ENCODE measurements at places on chromosomes 6 and 20.

GRCh38 chr6:46410334-46410953, 80.8 kb downstream of the RCAN2 start:
- peak; percentile 30 for DNase-seq

- DNase-seq, result peak; percentile 67
Measured at GRCh38 chr20:63101781-63102720, 95.3 kb upstream of the BHLHE23 start.

- no peak for DNase-seq
Measured at GRCh38 chr6:52746213-52746612, 17.1 kb downstream of the GSTA2 start.

GRCh38 chr6:70415247-70415646, 1.9 kb downstream of the FAM135A start:
- DNase-seq, result no peak

DNA sequence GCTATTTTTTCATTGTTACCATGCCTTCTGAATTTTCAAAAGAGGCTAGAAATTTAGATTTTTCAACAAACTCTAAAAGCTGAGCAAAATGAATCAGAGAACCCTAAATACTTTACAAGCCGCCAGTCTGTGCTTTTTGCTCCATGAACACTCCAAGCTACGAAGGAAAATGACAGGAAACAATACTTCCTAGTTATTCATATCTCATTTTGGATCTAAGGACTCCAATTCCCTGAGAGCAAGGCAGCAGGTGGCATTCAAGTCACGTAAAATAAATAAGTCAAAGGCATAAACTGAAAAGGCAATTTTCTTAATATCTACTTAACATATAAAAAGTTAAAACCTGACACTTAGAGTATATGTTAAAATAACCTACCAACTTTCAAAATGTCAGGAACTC, 50.6 kb downstream of the PDSS2 start:
- no peak for DNase-seq

DNA sequence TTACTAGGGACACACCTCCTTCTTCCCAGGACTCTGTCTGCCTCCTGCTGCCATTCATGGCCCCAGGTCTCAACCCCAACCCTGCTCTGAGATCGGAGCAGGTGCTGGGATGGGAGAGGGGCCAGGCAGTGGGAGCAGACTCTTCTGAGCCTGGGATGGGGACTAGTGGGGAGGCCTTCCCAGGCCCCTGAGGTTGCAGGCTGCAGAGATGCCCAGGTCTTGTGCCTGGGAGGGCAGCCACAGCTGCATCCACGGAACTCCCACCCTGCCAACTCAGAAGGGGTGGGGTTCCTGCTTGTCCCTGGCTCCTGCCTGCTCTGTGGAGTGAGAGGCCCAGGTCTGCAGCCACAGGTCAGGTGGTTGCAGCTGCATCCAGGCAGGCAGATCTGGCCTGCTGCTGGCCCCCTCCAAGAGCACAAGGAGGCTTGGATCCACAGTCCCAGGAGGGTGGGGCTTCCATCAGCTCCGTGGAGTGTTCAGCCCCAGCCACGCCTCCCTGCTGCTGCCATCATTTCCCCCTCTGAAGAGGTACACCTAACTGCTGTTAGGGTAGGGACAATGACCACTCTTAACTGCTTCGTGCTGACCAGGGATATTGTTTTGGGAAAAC, 2.9 kb upstream of the SLC22A1 start:
- DNase-seq, result no peak

DNA sequence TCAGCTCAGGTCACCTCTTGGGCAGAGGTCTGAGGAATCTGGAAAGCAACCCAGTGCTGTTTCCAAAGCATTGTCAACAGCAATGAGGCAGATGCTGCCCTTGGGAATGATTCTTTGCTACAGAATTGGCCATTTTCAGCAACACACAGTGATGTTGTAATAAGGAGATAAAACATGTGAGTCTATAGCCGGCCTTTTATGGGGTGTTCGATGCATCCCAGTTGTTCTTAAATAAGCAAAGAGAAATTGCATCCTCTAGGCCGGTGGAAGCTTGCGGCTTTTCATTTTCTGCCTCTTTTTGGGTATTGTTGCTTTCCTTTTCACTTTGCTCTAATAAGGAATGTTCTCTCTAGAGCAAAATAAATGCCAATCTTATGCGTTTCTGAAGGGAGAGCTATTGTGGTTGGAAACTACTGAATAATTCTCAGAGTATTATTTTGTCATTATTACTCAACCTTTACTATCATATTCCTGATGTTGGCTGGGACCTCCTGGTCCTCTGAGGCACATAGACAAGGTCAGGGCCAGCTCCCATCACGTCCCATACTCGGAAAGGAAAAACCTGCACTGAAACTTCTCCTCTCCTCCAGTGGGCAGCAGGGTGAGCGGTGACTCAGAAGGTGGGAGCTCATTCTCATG, 214.2 kb downstream of the CDH26 start:
- DNase-seq, result no peak

DNA sequence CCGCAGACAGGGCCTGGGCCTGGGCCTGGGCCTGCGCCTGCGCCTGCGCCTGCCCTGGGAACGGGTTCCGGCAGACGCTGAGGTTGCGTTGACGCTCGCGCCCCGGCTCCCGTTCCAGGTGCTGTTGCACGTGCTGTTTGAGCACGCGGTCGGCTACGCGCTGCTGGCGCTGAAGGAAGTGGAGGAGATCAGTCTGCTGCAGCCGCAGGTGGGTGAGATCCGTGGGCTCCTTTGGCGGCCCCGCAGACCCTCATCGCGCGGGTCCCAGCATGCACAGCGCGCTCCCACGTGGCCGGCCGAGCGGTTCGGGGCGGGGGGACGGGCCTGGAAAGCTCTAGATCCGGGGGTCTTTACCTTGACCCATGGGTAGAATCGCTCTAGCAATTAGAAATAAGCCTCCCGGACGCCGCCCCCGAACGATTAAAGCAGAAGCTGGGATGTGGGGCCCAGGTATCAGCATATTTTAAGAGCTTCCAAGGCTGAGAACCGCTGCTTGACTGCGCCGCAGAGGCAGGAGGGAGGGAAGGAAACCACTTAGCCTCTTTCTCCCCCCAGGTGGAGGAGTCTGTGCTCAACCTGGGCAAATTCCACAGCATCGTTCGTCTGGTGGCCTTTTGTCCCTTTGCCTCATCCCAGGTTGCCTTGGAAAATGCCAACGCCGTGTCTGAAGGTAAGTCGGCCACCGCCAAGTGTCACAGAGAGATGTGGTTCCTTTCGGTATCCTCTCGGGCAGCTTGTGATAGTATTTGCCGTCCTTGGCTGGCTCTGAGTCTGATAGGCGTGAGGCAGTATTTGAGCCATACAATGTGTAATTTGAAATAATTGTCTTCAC, 508 bp downstream of the NOP56 start:
- peak; percentile 55 for DNase-seq

DNA sequence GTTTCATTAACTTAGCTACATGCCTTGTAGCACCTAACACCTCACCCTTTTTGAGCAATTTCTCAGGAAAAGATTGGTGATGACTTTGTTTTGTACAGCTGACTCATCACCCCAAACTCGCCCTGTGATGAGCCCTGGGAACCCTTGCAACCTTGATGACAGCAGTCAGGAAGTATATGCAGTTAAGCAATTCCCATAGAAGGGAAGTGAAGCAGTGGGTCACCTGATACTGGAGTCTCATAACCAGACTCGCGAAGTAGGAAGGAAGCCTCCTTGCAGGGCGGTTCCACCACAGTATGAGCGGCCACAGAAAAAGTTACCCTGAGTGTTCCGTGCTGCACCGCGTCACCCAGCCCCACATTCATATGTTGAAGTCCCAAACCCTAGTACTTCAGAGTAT, 82.0 kb upstream of the EDN1 start:
- no peak for DNase-seq

DNA sequence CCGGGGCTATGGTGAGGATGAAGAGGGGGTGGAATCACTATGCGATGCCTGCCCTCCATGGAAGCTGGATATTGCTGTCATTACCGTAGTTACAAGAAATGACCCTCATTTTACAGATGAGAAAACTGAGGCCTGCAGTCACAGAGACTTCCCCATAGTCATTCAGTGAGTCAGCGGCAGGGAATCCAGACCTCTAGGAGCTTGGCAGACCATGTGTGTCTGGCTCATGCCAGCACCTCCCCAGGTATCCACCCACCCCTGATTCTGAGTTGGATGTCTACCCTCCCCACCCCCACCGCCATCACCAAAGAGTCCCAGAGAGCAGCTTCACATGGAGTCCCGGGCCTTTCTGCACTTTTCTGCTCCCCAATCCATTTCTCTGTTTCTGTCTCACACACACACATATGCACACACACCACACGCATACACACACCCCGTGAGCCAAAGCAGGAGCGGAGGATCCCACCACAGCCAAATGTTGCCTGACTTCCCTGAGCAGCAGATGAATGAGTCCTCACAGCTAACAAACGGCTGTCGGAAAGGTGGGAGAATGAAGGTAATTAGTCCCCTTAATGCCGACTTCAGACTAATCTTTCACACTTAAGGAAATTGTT, 24.8 kb downstream of the CDH22 start:
- no peak for DNase-seq

- DNase-seq, result no peak
Measured at GRCh38 chr20:20487811-20488210, 119.9 kb downstream of the INSM1 start.

DNA sequence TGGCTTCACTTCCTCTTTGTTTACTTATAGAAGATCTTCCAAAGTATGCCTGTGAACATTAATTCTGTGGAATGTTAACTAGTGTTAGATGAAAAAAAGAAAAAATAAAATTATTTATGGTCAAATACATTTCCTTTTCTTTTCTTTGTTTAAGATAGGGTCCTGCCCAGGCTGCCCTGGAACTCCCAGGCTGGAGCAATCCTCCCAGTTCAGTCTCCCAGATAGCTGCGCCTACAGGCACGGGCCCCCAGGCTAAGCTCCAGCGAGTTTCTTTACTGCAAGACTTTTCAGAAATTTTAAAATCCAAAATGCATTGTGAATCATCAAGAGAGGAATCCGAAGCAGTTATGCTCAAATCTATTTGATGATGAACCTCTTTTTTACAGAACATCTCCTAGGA, 39.3 kb upstream of the IL20RA start:
- DNase-seq, result no peak

- DNase-seq, result no peak
Measured at GRCh38 chr20:6697228-6697972, 70.1 kb upstream of the BMP2 start.

DNA sequence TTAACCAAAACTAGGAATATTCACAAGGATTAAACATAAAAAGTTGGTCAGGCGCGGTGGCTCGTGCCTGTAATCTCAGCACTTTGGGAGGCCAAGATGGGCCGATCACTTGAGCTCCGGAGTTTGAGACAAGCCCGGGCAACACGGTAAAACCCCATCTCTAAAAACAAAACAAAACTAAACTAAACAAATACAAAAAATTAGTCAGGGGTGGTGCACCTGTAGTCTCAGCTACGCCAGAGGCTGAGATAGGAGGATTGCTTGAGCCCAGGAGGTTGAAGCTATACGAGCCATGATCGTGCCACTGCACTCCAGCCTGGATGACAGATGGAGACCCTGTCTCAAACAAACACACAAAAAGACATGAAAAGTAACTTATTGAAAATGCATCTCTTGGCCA, 3.2 kb downstream of the PSORS1C2 start:
- no peak for DNase-seq

GRCh38 chr6:22880686-22881433, 311.5 kb downstream of the HDGFL1 start:
- no peak for DNase-seq

DNA sequence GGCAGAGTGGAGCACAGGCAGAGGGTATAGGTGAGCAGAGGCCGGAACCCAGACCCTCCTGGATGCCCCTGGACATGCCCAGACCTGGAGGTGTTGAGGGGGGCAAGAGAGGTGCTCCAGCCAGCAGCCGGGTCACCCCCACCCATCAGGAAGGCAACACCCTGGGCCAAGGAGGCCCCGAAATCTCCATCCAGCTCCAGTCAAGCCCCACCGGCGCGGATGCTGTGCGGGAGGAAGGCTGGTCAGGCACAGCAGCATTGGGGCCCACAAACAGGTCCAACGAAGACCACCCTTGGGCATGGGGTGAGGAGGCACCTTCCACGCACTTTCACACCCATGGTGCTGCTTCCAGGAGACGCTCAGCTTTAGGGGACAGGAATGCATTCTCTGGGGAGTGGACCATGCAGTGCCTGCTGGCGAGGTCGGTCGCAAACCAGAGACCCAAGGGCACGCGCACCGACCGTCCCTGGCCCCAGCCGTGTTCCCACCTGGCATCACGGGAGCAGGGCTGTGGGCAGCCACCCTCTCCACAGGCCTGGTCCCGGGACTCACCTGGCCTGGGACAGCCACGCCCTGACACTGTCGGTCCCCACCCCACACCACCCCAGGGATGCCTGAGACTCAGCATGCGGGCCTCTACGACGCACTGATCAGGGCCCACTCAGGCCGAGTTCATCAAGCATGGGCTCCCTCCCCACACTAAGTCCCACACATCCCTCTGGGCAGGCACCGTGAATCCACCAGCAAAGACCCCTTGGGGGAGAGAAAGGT, 43.6 kb upstream of the ZBP1 start:
- DNase-seq, result no peak

- peak; percentile 38 for DNase-seq
Measured at GRCh38 chr6:14883921-14884320, 361.9 kb upstream of the JARID2 start.

- no peak for DNase-seq
Measured at GRCh38 chr6:2998998-2999617, 586 bp upstream of the NQO2 start.

- no peak for DNase-seq
Measured at GRCh38 chr20:40765814-40766480, 76.9 kb upstream of the MAFB start.

DNA sequence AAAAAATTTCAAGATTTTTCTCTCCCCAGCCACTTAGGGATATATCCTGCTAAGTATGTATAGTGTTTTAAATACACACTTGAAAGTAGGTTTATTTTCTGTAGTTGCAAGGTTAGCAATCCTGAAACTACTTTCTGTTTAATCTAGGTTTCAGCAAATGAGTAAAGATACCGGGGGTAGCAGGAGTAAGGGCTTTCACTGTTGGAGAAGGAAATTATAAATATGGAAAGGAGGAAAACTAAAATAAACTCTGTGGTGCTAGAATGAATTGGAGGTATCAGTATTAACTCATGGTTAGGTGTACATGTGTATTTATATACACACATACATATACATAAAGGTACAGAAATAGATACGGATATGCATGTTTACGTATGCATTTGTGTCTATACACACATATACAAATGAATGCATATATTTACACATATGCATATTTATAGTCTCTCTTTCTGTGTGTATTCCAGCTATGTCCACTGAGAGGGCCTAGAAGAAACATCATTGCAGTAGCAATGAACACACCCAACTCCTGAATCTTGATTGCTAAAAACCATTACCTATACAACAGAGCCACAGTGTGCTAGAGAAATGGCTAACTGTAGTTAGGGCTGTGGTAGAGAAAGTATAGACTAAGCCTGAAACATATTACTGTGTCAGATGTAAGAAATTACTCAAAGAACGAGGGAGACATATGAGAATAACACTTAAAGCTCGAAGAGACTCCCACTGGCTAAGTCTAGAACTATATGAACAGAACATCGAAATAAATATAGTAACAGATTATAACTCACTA, 95.9 kb upstream of the EMILIN3 start:
- DNase-seq, result no peak

GRCh38 chr6:107444277-107444676, 15.1 kb downstream of the PDSS2 start:
- no peak for DNase-seq

GRCh38 chr6:145031962-145032361, 703.4 kb downstream of the EPM2A start:
- DNase-seq, result no peak
